CD4-positive, alpha-beta T cell treated with Interleukin-12 subunit alpha and Interleukin-12 subunit beta, for 1 hour (primary cell): ENCODE measurements at places on chromosomes 7 and 10.

DNA sequence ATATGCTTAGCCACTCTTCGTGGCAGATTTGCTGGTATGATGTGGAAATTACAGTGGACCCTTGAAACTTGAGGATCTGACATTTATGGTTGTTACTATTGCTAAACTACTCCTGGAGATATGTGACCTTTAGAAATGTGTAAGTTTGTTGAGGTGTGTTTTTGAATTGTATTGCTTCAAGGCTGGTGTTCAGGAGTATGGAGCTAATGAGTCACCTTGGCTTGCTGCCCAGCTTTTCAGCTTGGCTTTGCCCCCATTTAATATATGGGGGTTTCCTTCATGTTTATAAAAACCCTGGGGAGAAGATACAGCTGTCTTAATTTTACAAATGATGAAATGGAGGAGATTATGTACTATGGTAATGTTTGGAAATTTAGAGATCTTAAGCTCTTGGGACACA, 11.6 kb downstream of the HBP1 start:
- peak; percentile 31 for DNase-seq

DNA sequence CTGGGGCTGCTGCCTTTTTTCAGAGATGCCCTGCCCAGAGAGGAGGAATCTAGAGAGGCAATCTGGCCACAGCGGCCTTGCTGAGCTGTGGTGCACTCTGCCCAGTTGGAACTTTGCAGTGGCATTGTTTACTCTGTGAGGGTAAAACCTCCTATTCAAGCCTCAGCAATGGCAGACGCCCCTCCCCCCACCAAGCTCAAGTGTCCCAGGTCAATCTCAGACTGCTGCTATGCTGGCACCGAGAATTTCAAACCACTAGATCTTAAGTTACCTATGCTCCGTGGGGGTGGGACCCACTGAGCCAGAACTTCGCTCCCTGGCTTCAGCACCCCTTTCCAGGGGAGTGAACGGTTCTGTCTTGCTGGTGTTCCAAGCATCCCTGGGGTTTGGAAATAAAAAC, 77.2 kb downstream of the EXOC4 start:
- no peak for DNase-seq

DNA sequence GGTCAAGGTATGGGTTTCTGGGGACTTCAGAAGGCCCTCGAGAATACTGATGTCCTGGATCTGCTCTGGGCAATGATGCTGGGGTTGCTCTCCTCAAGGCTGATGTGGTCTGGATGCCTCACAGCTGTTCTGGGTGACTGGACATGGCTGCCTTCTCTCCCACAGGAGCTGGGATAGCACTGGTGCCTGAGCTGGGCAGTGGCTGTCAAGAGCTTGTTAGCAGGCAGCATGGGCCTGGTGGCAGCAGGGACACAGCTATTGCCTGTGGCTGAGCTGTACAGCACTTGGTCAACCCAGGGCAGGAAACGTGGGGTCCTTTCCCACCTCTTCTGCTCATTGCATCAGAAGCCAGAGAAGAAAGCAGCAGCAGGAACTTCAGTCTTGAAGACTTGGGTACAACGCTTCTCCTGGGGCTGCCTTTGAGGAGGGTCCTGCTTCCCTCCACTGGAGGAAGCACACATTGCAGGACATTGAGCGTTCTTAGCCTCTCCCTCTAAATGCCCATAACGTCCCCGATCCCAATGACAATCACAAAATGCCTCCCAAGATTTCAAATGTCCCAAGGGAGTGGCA, 13.0 kb downstream of the ADCYAP1R1 start:
- DNase-seq: no peak

- peak; percentile 30 for DNase-seq
These were observed 14.1 kb upstream of the AKR1B10 start for GRCh38 chr7:134513169-134513752.

- no peak for DNase-seq
These were observed 915.4 kb upstream of the AUTS2 start for GRCh38 chr7:68682910-68683309.

- DNase-seq: peak; percentile 53
These were observed 174.7 kb downstream of the HERPUD2 start for GRCh38 chr7:35519971-35520809.

DNA sequence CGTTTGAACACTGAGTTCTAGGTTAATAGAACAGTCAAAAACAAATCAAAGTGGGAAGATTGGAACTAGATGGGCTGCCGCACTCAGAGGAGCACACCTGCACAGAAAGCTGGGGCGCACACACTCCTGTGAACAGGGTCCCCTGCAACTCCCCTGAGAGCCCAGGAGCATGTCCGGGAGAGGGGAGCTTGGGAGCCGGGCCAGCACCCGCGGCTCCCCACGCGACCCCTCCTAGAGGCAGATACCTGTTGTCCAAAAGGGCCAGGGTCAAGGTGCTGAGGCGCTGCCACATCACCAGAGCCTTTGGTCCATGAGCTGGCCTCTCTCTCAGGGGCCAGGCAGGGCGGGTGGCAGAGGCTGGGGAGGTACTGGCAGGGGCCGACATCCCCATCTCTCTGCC, 5.6 kb downstream of the NKX6-2 start:
- no peak for DNase-seq

DNA sequence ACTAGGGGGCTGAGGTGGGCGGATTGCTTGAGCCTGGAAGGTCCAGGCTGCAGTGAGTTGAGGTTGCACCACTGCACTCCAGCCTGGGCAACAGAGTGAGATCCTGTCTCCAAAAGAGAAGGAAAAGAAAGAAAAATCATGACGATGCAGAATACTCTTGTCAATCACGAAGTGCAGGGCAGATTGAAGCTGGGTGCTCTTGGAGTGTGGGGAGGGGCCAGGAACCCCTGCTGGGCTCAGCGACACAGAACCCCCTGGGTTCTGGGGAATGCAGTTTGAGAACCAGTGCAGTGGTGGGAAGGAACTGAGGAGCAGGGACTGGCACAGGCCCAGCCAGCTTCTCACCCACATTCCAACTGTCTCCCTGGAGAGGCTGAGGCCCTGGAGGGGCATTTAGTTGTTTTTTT, 10.8 kb upstream of the INTS1 start:
- no peak for DNase-seq

DNA sequence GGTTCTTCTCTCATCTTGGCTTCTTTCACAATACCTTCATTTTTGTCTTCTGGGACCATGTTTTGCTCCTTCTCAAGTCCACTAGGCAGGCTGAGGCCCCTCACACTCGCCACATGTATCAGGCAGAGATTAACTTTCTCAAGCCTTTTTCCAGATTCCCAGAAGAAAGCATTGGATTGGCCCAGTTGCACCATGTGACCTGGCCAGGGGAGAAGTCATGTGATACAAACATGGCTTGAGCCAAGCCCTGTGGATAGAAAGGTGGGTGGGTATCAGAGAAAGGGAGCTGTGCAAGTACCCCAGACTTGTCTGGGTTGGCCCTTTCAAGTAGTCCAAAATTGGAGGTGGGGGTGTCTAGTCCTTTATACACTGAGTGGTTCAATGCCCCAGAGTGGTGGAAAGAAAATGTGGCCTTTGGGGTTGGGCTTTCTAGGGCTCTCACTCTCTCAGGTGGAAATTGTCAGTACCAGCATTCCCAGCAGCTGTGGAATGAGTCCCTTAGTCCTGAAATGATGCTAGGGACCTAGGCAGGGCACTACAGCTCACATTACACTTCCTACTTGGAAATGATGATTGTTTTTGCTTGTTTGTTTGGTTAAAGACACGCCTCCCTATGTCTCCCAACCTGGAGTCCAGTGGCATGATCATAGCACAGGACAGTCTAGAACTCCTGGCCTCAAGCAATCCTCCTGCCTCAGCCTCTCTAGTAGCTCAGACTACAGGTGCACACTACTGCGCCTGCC, 36.9 kb upstream of the C10orf67 start:
- DNase-seq: no peak

GRCh38 chr7:154682003-154682402, 320.9 kb downstream of the PAXIP1 start:
- no peak for DNase-seq

DNA sequence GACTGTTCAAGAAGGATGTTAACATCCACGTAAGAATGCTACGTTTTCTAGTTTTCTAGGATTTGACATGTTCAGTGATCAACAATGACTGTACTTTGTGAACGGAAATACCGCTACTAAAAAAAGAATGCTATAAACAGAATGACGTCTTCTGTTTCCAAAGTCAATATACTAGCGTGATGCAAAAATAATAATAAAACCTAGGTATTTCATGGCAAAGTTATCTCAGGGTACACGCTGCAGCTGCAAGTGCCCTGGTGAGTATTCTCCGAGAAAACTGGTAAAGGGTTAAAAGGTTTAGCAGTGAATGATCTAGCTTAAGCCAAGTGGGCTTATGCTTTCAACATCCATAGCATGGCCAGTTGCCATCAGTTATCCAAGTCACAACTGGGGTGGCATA, 653.3 kb upstream of the PFKP start:
- DNase-seq: no peak

GRCh38 chr7:93245525-93246432, 13.6 kb downstream of the VPS50 start:
- DNase-seq: peak; percentile 44

GRCh38 chr7:130559184-130559583, 67.3 kb downstream of the MEST start:
- DNase-seq: no peak

- no peak for DNase-seq
These were observed 83.6 kb downstream of the SEMA3C start for GRCh38 chr7:80835251-80835650.

GRCh38 chr10:2856598-2856997, 210.8 kb upstream of the PFKP start:
- DNase-seq: no peak

GRCh38 chr7:151152643-151153513, 14.6 kb downstream of the GBX1 start:
- DNase-seq: no peak

DNA sequence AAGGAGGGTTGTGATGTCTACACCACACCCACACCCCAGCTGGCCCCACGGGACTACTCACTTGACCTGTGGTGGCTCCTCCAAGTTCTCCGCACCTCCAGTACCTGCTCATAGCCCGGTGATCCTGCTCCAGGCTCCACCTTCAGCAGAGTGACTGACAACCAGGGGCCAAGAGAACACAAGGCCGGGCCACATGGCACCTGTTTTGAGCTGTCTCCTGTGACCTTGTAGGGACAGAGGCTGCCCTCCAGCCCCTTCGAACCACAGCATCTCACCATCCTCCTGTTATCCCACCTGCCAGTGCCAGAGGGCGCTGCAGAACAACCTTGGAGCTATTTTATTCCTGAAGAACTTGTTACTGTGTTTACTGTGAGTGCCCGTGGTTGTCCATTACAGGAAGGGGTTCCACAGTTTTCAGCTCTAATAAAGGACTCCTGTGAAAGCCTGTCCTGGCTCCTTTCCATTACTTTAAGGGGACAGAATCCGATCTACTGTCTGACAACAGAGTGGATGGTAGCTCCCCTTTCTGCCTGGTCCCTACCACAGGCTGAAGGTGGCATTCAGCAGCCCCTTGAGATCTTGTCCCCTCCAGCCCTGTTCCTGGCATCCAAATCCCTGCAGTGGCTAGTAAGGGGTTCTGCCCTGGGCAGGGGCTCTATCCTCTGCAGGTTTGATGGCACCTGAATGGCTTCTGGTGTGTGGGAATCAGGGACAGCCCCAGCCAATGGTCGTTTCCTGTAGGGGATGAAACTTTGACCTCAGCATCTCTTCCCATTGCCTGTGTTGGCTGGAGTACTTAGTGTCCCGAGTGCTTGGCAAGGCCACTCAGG, 50.8 kb downstream of the C10orf120 start:
- no peak for DNase-seq

GRCh38 chr7:141533149-141533949, 17.9 kb upstream of the AGK start:
- DNase-seq: peak; percentile 61

DNA sequence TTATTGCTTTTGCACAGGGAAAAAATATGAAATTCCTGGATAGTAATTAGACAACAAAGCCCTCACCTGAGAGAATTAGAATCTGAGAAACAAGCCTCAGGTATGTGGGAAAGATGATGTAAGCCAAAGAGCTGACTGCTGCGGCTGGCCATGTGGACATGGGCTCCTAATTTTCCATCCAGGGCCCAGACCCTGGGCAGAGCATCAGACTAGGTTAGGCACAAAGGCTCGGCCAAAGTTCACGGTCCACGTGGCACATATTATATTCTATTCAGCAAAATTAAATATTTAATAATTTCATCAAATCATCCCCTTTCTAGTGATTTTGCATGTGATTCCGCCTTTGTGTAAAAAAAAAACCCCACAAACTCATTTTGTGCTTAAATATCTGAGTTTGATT, 5.1 kb downstream of the CYP3A4 start:
- DNase-seq: no peak

GRCh38 chr10:43121444-43121843, 16.8 kb upstream of the CSGALNACT2 start:
- DNase-seq: no peak

GRCh38 chr10:44326474-44327030, 58.3 kb downstream of the CXCL12 start:
- no peak for DNase-seq

DNA sequence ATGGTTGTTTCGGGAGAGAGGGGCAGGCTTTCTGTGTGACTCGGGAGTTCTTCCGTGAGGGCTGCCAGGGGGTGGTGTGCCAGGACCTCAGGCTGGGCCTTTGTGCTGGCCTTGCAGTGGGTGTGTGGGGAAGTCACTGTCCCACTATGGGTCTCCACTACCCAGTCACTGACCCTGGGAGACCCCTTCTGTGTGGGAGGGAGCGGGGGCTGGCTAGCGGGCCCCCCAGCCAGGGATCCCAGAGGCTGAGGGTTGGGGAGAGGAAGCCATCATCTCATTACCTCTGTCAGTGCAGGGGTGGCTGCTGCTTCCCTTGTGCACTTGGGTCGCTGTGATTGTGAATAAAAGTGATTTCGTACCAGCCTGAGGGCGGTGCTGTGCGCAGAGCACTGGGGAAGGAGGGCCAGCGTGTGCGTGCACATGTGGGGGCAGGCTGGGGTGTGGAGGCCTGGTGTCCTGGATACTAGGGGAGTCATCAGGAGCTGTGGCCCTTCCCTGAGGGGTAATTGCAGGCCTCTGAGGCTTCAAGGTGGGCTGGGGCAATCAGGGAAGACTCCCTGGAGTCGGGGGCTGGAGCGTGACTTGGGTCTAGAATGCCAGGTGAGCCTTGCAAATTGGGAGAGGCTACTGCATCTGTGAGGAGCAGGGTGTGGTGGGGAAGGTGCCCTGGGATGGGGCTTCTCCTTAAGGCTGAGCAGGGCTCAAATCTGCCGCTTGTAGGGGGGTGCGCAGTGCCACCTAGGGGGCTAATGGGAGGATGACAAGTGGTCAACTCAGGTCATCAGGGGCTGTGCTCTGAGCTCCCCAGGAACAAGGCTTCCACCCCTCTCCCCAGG, 98.9 kb downstream of the NEURL1 start:
- peak; percentile 26 for DNase-seq

- no peak for DNase-seq
These were observed 558 bp downstream of the ARHGAP22 start for GRCh38 chr10:48604039-48604990.

- no peak for DNase-seq
These were observed 6.4 kb downstream of the KIAA1549 start for GRCh38 chr7:138974675-138975292.
